A549 treated with dexamethasone at 1 μM for 4 hours (cell line): ENCODE measurements at places on chromosomes 13 and 19. TPM values are rescaled to one million over a fixed set of nuclear protein-coding genes. Genes with fewer than 3 reads are reported as not detected.

ZNF98 gene
- not detected in 5 replicates for total RNA-seq

LSR gene
- total RNA-seq, result 7.4 to 11.3 TPM (median 8.8 TPM) in 5 replicates

UBE2L5 gene
- total RNA-seq, result not detected in 5 replicates

IL4I1 gene
- 0.40 to 0.94 TPM (median 0.62 TPM) in 5 replicates for total RNA-seq

MYO1F gene
- 0.22 to 0.39 TPM (median 0.28 TPM) in 5 replicates for total RNA-seq

RGL3 gene
- 0.98 to 1.8 TPM (median 1.5 TPM) in 5 replicates for total RNA-seq

ACER1 gene
- not detected in 5 replicates for total RNA-seq

SBK2 gene
- 1.3 to 2.6 TPM (median 1.8 TPM) in 5 replicates for total RNA-seq

CCDC8 gene
- total RNA-seq, result not detected in 5 replicates

CEACAM8 gene
- not detected in 5 replicates for total RNA-seq

MCF2L gene
- total RNA-seq, result 0.27 to 0.53 TPM (median 0.38 TPM) in 5 replicates

SLC1A6 gene
- total RNA-seq, result not detected in 5 replicates

PRR22 gene
- total RNA-seq, result 1.6 to 2.7 TPM (median 2.1 TPM) in 5 replicates

GPR12 gene
- not detected in 5 replicates for total RNA-seq

TRAPPC6A gene
- 37.4 to 41.2 TPM (median 39.7 TPM) in 5 replicates for total RNA-seq

NLRP7 gene
- total RNA-seq, result not detected in 5 replicates

LILRB4 gene
- not detected in 5 replicates for total RNA-seq

ZNF708 gene
- total RNA-seq, result 0.79 to 1.4 TPM (median 0.90 TPM) in 5 replicates

TMEM238 gene
- 2.4 to 7.0 TPM (median 4.2 TPM) in 5 replicates for total RNA-seq

ZGLP1 gene
- 0.68 to 1.6 TPM (median 1.5 TPM) in 5 replicates for total RNA-seq

ALOX5AP gene
- 9.0 to 14.0 TPM (median 11.4 TPM) in 5 replicates for total RNA-seq

TEX26 gene
- not detected in 5 replicates for total RNA-seq

LGALS14 gene
- total RNA-seq, result not detected in 5 replicates

KLK10 gene
- total RNA-seq, result 0.21 to 0.53 TPM (median 0.31 TPM) in 5 replicates

ELANE gene
- 0.09 to 0.23 TPM (median 0.17 TPM) in 4 of 5 replicates, not detected in the other for total RNA-seq

DPF1 gene
- total RNA-seq, result 3.7 to 5.1 TPM (median 4.8 TPM) in 5 replicates

SLITRK1 gene
- not detected in 5 replicates for total RNA-seq

ZNF682 gene
- total RNA-seq, result not detected in 5 replicates

EBI3 gene
- 2.8 to 5.0 TPM (median 3.4 TPM) in 5 replicates for total RNA-seq

CGB2 gene
- total RNA-seq, result 0.12 to 0.36 TPM (median 0.24 TPM) in 4 of 5 replicates, not detected in the other

CLEC17A gene
- not detected in 5 replicates for total RNA-seq

CYP2S1 gene
- 16.1 to 27.3 TPM (median 23.6 TPM) in 5 replicates for total RNA-seq

CBLC gene
- 0.06 TPM in 1 of 5 replicates, not detected in the others for total RNA-seq

HSH2D gene
- total RNA-seq, result 0.10 TPM in 1 of 5 replicates, not detected in the others

LDLR gene
- 19.5 to 28.1 TPM (median 26.0 TPM) in 5 replicates for total RNA-seq

FPR1 gene
- total RNA-seq, result 0.08 to 0.28 TPM (median 0.15 TPM) in 5 replicates

ZNF470 gene
- 1.2 to 2.2 TPM (median 1.9 TPM) in 5 replicates for total RNA-seq
